ENCODE measurements at places on chromosomes 16 and 17. TPM values are rescaled to one million over a fixed set of nuclear protein-coding genes. Genes with fewer than 3 reads are reported as not detected.

DNA sequence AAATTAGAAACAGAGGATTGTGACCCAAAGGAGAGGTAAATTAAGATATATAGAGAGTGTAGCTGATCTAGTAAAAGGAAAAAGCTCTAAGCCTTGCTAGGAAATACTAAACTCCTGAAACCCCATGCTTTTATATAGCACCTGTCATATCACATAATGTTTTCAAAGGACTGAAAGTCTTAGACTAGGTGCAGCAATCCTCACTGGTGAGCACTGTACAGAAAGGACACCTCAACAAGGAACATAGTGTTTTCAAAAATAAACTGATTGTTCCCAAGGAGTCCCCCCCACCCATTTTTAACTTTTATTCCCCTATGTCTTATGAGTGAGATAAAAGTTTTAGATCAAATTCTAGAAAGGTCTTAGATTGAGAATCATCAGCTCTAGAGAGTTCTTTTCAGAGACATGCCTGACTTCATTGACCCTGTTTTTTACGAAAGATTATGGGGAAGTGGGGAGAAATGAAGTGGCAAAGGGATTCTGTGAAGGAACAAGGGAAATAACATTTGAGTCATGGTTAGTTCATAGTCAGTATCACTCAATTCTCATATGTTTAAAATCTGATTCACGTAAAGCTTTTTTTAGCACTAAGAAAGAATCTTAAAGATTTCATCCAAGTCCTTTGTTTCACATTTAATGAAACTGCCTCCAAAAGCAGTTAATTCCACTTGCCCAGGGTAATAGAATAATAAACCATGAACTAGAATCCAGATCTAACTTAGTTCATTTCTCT is 166.4 kb downstream of the CYB561 start:
- DNase-seq, result no peak
- H3K27ac ChIP-seq, result no peak overlapping the region
- H3K4me1 ChIP-seq, result no peaks in the 10 kb centered on the region
- no peaks in the 10 kb centered on the region for H3K27me3 ChIP-seq
- no peak overlapping the region for H3K4me3 ChIP-seq

ARHGAP44 gene
- 10.1 TPM for total RNA-seq

ZG16 gene
- not detected for total RNA-seq

DNA sequence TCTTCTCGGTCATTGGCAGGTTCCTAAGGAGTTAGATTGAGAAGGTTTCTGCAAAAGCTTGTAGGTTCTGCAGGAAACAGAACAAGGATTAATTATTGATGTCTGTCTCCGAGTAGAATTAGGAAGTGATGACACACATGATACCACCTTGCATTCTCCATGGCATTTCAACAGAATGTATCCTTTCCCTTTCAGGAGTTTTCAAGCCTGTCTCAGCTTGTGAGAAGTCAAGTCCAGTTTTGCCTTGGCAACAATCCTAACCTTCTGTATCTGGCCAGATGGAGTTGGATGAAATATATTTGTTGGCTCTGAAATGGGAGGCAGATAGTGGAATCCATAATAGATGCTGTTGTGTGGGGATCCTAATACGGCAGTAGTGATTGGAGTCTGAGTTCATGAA is 235.5 kb downstream of the SHISA9 start:
- DNase-seq, result no peak
- H3K27me3 ChIP-seq, result no peaks in the 10 kb centered on the region
- no peaks in the 10 kb centered on the region for H3K4me1 ChIP-seq

GRCh38 chr16:28891964-28892890 is 13.9 kb downstream of the ATP2A1 start:
- no peaks in the 10 kb centered on the region for H3K36me3 ChIP-seq
- H3K4me3 ChIP-seq, result no peak overlapping the region
- H3K27me3 ChIP-seq, result no peaks in the 10 kb centered on the region
- no peak overlapping the region for H3K27ac ChIP-seq

CD300C gene
- total RNA-seq, result not detected

DNA sequence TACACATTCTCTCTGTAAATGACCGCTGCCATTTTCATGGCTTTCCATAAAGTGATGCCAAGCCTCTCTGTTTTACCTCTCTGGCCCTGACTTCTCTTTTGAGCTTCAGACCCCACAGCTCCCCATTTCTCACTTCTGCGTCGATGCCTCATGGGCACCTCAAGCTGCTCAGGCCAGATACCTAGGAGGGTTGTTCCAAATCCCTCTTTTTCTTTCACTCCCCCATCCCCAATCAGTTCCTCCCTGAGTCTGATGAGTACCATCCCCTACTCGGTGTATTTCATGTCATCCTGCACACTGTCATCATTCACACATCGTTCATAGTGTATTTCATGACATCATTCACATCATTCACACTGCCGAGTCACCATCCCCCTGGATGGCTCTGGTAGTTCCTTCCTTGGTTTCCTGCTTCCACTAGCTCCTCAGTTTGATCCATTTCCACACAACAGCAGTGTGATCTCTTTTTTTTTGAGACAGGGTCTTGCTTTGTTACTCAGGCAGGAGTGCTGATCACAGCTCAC is 43.1 kb downstream of the NTN1 start:
- H3K36me3 ChIP-seq, result no peaks in the 10 kb centered on the region
- H3K4me3 ChIP-seq, result no peak overlapping the region
- peaks cover 12% of the 10 kb centered on the region for H3K4me1 ChIP-seq

DNA sequence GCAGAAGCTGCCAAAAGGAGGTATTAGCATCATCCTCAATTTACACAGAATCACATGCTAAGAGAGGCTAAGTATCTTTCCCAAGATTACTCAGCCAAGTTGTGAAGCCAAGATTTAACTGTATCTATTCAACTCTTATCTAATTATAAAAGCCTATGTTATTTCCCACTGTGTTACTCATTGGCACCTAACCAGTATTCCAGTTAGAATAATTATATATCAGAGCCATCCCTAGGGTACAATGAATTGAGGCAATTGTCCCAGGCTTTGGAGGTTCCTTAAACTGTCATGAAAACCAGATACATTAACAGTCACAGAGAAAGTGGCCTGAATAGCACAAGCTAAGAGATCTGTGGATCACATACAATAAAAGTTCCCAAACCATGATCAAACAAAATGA is 10.9 kb upstream of the AMFR start:
- H3K27ac ChIP-seq, result no peak overlapping the region
- H3K27me3 ChIP-seq, result no peaks in the 10 kb centered on the region
- H3K4me1 ChIP-seq, result no peaks in the 10 kb centered on the region
- peaks cover 51% of the 10 kb centered on the region for H3K36me3 ChIP-seq

DNA sequence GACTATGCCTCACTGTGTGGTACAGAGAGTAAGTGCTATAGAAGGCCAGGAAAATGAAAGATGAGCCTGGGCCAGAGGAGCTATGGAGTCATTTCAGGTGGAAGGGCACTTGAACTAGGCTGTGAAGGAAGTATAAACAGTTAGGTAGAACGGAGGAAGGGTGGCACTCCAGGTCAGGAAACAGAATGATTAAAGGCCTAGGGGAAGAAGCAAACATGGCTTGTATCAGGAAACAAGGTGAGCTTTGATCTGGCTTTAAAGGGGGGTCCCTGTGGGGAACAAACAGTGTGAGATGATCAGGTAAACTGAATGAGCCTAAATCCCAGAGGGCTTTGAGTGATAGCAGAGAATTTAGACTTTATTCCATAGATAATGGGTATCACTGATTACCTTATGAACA is 16.9 kb downstream of the MAP3K3 start:
- no peak for DNase-seq
- no peak overlapping the region for H3K4me3 ChIP-seq
- H3K36me3 ChIP-seq, result no peaks in the 10 kb centered on the region
- no peaks in the 10 kb centered on the region for H3K27me3 ChIP-seq
- H3K27ac ChIP-seq, result 0 out of 2 replicates have a peak overlapping the region, but pooled peaks have one; percentile 9

SECTM1 gene
- total RNA-seq, result 0.16 TPM

AURKB gene
- 128 TPM for total RNA-seq

- DNase-seq, result peak; percentile 77
- H3K4me1 ChIP-seq, result no peaks in the 10 kb centered on the region
- H3K27me3 ChIP-seq, result no peaks in the 10 kb centered on the region
- H3K4me3 ChIP-seq, result no peak overlapping the region
These were observed 831 bp upstream of the RCVRN start for GRCh38 chr17:9905902-9906301.

- no peaks in the 10 kb centered on the region for H3K27me3 ChIP-seq
- no peak overlapping the region for H3K27ac ChIP-seq
- H3K4me3 ChIP-seq, result no peak overlapping the region
These were observed 2.3 kb downstream of the CASKIN2 start for GRCh38 chr17:75512926-75513640.

TMC7 gene
- 2.4 TPM for total RNA-seq

HBQ1 gene
- total RNA-seq, result 6.6 TPM

DNA sequence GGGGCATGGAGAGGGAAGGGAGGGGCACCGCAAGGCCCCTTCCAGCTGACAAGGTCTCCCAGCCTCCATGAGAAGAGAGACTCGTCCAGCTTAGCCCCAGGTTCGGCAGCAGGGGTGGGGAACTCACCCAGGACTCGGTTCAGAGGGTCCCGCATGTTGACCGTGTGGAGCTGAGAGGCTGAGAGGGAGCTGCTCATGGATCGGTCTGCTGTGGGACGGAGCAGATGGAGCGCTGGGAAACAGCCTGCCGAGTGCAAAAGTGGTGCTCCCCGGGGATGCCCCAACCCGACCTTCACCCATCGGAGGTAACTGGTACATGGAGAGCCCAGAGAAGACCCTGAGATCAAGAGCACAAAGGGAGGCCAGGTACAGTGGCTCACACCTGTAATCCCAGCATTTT is 4.9 kb downstream of the CSF3 start:
- H3K4me1 ChIP-seq, result peaks cover 25% of the 10 kb centered on the region
- no peak overlapping the region for H3K27ac ChIP-seq
- H3K36me3 ChIP-seq, result peaks cover 8% of the 10 kb centered on the region
- DNase-seq, result no peak

DNA sequence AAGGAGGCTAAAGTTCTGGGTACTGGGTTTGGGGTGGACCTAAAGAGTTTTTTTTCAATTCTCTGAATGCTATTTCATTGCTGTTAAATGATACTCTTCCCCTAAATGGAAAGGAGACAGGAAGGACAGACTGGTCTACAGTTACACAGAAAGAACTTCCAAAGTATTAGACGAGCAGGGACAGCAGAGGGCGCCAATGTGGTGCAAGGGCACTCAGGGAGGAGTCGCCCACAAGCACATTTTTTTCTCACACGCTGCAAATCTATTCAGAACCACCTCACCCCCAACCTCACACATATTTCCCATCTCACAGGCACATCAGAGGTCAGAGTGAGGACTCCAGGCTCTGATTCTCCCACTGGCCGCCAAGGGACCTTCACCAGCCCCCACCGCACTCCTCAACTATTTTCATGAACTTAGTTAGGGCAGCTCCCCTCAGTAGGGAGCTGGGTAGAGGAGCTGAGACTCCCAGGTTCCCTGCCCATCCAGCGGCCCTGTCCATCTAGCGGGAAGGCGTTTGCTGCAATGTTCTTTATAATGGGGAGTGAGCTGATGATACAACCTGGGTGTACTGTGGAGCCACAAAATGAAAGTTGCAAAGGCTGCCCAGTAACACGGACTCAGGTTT is 6.8 kb upstream of the CA4 start:
- DNase-seq, result peak; percentile 97
- H3K27me3 ChIP-seq, result peaks cover 84% of the 10 kb centered on the region
- peak overlapping the region; percentile 47 for H3K4me3 ChIP-seq
- peak overlapping the region; percentile 27 for H3K27ac ChIP-seq
- peaks cover 45% of the 10 kb centered on the region for H3K4me1 ChIP-seq
- H3K36me3 ChIP-seq, result no peaks in the 10 kb centered on the region

DNA sequence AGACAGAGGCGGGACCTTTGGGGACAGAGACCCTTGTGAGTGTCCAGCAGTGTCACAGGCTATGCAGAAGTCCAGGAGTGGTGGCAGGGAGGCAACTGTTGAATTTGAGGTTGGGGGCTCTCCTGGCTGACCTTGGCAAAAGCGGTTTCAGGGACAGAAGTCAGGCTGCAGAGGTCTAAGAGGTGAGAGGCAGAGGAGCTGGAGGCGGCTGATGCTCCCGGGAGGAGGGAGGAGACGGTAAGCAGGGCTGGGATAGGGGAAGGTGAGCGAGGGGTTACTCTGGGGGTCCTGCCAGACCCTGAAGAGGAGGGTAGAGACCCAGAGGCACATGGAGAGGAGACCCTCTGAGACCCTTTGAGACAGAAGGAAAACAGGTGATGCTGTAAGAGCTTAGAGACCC is 5.2 kb downstream of the EPOP start:
- peaks cover 27% of the 10 kb centered on the region for H3K4me1 ChIP-seq
- no peak overlapping the region for H3K27ac ChIP-seq
- H3K36me3 ChIP-seq, result no peaks in the 10 kb centered on the region
- DNase-seq, result no peak

GRCh38 chr16:81554979-81555378 is 110.4 kb downstream of the CMIP start:
- no peaks in the 10 kb centered on the region for H3K36me3 ChIP-seq
- H3K4me1 ChIP-seq, result no peaks in the 10 kb centered on the region
- H3K4me3 ChIP-seq, result no peak overlapping the region
- no peak overlapping the region for H3K27ac ChIP-seq
- H3K27me3 ChIP-seq, result no peaks in the 10 kb centered on the region

- no peaks in the 10 kb centered on the region for H3K27me3 ChIP-seq
- no peaks in the 10 kb centered on the region for H3K36me3 ChIP-seq
- no peak overlapping the region for H3K4me3 ChIP-seq
- H3K4me1 ChIP-seq, result peaks cover 6% of the 10 kb centered on the region
These were observed 16.0 kb downstream of the WFDC1 start for GRCh38 chr16:84310642-84311041.

KCNH4 gene
- 0.08 TPM for total RNA-seq

- no peak for DNase-seq
- H3K27ac ChIP-seq, result no peak overlapping the region
- H3K36me3 ChIP-seq, result no peaks in the 10 kb centered on the region
- H3K4me1 ChIP-seq, result peaks cover 10% of the 10 kb centered on the region
- H3K27me3 ChIP-seq, result no peaks in the 10 kb centered on the region
These were observed 9.7 kb downstream of the RHBDF2 start for GRCh38 chr17:76491271-76492122.

PPL gene
- 31.7 TPM for total RNA-seq

DNA sequence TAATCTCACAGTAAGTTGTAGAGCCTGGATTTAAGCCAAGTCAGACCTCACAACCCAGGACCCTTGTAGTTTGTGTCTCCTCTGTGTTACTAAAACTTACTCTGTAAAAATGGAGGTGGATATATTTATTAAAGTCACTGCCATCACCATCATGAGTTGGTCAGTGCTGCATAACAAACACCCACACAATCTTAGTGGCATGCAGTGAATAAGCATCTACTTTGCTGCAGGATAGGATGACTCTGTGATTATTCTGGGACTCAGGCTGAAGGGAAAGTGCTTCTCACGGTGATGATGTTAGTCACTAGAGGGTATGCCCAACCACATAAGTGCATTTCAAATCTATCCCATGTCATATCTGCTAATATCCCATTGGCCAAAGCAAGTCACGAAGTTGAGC is 398.7 kb downstream of the XYLT1 start:
- H3K27ac ChIP-seq, result no peak overlapping the region
- no peaks in the 10 kb centered on the region for H3K36me3 ChIP-seq
- no peak for DNase-seq
- H3K4me3 ChIP-seq, result no peak overlapping the region
- H3K4me1 ChIP-seq, result peaks cover 14% of the 10 kb centered on the region
- no peaks in the 10 kb centered on the region for H3K27me3 ChIP-seq
